ENCODE measurements at places on chromosomes 3 and 15. TPM values are rescaled to one million over a fixed set of nuclear protein-coding genes. Genes with fewer than 3 reads are reported as not detected.

The HDDC3 gene
- 28.5 TPM for total RNA-seq

The KCNH8 gene
- total RNA-seq: not detected

The ACKR4 gene
- total RNA-seq: not detected

The HRH1 gene
- total RNA-seq: 0.22 TPM

The HACL1 gene
- total RNA-seq: 22.2 TPM

The RAD18 gene
- 25.8 TPM for total RNA-seq

The ATP13A5 gene
- not detected for total RNA-seq

The ROBO1 gene
- total RNA-seq: 0.29 TPM

The TOP2B gene
- 122 TPM for total RNA-seq

The REC114 gene
- total RNA-seq: not detected

The AP3B2 gene
- total RNA-seq: not detected

The MST1R gene
- total RNA-seq: 3.4 TPM

The HESX1 gene
- total RNA-seq: not detected

The COL7A1 gene
- 0.17 TPM for total RNA-seq

The TTLL13 gene
- total RNA-seq: 0.34 TPM

The ZPLD1 gene
- total RNA-seq: not detected

The TFG gene
- total RNA-seq: 50.2 TPM

The ZNF770 gene
- 40.2 TPM for total RNA-seq

The PP2D1 gene
- total RNA-seq: not detected

The CCDC13 gene
- 0.28 TPM for total RNA-seq

The DLL4 gene
- not detected for total RNA-seq

The DAZL gene
- not detected for total RNA-seq

The DNASE1L3 gene
- not detected for total RNA-seq

The LIPH gene
- total RNA-seq: not detected

The ETFA gene
- 89.4 TPM for total RNA-seq

The CAMK2N2 gene
- total RNA-seq: not detected

The CHRNA7 gene
- total RNA-seq: not detected

The GOLGA6D gene
- total RNA-seq: not detected

The ADCY5 gene
- not detected for total RNA-seq

The MITF gene
- not detected for total RNA-seq

The CHDH gene
- 0.20 TPM for total RNA-seq

The CELSR3 gene
- total RNA-seq: 7.3 TPM

The PARP6 gene
- 71.2 TPM for total RNA-seq

The NRG4 gene
- total RNA-seq: not detected

The PLA2G4D gene
- not detected for total RNA-seq

The KIF15 gene
- total RNA-seq: 46.1 TPM

The CIDEC gene
- total RNA-seq: not detected

The CYP1A2 gene
- total RNA-seq: not detected

The CKMT1A gene
- not detected for total RNA-seq

The CPEB1 gene
- not detected for total RNA-seq

The UNC13C gene
- not detected for total RNA-seq

The CPA3 gene
- total RNA-seq: not detected

The ACTC1 gene
- total RNA-seq: not detected

The THSD4 gene
- not detected for total RNA-seq

The COL6A6 gene
- total RNA-seq: not detected

The MCTP2 gene
- 17.0 TPM for total RNA-seq

The SLC22A13 gene
- total RNA-seq: 0.67 TPM

The IL17RE gene
- total RNA-seq: 0.45 TPM

The RTP4 gene
- total RNA-seq: 10.6 TPM

The RNF13 gene
- 36.7 TPM for total RNA-seq

The APBA2 gene
- 23.2 TPM for total RNA-seq
